ENCODE measurements at places on chromosomes 4 and X.

DNA sequence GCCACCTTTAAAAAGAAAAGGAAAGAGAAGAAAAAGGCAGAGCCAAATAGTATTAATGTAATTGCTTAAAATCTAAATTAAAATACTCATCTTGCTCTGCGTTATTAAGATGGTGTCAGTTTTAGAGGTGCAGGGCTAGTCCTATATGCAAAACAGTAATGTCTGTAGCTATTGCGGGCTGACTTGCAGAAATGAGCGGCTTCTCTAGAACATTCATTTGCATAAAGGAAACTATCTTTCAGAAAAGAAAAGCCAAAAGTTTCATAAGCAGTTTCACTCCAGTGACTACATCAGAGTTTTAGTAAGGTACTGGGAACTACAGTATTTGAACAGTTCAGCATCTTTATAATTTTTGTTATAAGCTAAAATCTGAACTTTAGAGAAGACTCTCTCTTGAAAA, 6.0 kb downstream of the SMAD1 start:
- no peak for DNase-seq

DNA sequence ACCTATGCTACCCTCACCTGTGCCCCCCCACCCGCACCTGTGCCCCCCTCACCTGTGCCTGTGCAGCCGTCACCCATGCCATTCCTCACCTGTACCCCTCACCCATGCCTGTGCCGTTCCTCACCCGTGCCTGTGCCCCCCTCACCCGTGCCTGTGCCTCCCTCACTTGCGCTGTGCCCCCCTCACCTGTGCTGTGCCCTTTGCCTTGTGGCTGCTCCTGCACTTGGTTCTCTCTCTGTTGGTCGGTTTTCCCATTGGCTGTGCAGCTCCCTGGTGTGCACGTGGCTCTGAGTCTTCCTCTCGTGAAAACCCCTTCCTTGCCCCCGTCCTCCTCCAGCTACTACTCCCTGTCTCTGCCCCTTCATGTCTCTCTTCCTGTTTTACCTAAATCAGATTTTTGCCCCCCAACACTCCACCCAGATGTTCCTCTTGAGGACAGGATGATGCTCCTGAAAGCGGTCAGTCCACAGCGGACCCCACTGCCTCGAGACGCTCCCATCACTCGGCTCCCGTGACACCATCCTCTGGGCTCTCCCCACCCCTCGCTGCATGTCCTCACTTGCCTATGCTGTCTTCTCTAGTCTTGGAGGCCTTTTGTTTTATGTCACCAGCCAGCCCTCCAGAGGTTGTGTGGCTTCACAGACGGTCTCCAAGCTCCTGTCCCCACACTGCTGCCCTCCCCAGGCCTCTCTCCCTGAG, 6.8 kb downstream of the MAEA start:
- no peak for DNase-seq

- DNase-seq, result no peak
Observed at GRCh38 chrX:8034058-8034457, 106.8 kb upstream of the PNPLA4 start.

DNA sequence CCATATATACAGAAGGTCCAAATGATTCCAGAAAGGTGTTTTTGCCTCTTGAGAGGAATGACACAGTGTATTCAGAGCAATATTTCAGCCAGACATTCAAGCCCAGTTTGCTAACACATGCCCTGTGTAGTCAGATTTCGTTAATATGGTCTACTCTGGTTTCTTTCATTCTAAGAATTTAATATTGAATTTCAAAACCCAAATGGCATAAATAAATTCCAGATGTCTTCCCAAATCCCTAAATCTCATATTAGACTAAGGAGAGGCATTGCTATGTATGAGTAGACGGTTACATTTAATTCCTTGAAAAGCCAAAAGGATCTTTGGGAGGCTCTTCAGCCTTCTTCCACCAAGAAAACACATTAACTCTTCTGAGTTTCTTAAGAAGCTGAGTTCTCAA, 66.3 kb upstream of the C1QTNF7 start:
- no peak for DNase-seq

- no peak for DNase-seq
Observed at GRCh38 chr4:52552778-52553177, 106.3 kb downstream of the USP46 start.

DNA sequence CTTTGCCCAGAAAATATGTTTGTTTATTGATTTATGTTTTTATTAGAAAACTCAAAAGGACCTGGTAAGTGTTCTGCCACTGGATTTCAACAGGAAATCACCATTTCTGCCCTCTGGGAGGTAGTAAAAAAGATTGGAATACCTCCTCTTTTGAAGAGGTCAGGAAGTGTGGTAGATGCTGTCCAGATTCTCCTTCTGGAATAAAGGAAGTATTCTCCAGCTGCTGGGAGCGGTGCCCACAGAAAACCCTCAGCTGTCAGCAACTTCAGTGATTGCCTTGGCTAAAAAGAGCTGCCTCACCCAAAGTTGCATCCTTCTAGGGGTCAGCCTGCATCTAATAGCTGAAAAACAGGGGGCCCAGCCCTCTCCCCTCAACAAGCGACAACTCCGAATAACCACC, 13.8 kb upstream of the ZNF674 start:
- DNase-seq, result no peak

- DNase-seq, result no peak
Observed at GRCh38 chr4:142350871-142351270, 495.2 kb downstream of the INPP4B start.

DNA sequence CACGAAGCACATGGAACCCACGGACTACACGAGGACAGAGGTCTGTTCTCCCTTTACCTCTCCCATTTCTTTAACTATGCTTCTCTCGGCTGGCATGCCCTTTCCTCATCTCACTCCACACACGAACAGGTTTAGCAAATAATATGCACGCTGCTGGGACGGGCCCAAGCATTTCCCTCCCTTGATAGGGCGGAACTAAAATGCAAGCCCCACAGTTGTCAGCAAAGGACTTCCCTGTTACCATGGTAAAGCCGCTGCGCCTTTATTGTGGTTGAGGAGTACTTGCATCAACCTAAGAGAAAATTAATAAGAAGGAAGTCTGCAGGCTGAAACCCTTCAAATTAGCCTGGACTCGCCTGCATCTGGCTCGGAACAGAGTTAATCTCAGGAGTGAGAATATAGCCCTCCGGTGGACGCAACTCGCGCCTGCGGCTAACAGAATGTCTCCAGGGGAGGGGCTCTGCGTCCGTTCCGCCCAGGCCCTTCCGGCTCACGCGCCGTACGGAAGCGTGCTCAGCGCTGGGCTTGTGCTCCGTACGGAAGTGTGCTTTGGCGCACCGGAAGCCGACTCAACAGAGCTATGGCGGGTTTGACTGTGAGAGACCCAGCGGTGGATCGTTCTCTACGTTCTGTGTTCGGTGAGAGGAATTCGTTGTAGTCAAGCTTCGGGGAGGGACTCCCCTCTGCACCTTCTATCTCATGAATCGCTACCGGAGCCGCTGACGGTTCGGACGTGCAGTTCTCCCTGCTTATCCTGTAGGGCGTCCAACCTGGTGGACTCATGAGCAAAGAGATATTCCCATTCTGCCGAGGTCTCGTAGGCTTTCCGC, at the start of gene CSTF2:
Gene CSTF2 (plus strand): TSS at position 555 of the 830 bp plus-strand sequence. CDS start 26 bp downstream, at position 581.
- peak; percentile 85 for DNase-seq

GRCh38 chrX:72392816-72393800, 87.4 kb upstream of the CITED1 start:
- no peak for DNase-seq

- no peak for DNase-seq
Observed at GRCh38 chr4:7435471-7436061, 836 bp upstream of the PSAPL1 start.

DNA sequence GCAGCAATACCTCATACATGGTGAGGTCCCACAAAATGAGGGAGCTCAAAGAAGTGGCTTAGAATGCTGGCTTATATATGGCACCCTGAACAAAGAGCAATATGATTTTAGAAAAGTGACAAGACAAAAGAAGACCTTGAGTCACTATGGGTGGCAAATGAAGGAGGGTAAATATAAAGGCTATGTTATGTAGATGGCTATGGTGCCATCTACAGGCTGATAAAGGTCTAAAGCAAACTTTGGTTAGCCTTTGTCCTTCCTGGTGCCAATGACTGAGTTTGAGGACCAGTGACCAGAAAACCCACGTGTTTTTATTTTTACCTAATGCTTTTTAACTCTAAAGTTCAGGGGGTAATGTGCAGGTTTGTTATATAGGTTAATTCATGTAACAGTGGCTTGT, 151.8 kb downstream of the CCNG2 start:
- no peak for DNase-seq

DNA sequence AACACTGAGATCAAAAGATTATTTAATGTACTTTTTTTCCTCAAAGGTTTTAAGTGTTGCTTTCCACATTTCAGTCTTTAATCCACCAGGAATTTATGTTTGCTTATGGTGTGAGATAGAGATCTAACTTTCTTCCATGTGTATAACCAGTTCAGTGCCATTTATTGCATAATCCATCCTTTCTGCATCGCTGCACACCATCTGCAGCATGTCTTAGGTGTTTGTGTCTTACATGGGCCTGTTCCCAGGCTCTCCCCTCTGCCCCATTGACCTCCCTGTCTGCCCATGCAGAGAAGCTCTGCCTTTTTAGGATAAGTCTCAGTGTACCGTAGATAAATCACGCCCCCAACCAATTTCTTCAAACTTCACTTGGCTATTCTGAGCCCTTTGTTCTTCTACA, 30.3 kb downstream of the NSDHL start:
- DNase-seq, result no peak

- DNase-seq, result no peak
Observed at GRCh38 chr4:122341886-122342285, 36.9 kb upstream of the ADAD1 start.

DNA sequence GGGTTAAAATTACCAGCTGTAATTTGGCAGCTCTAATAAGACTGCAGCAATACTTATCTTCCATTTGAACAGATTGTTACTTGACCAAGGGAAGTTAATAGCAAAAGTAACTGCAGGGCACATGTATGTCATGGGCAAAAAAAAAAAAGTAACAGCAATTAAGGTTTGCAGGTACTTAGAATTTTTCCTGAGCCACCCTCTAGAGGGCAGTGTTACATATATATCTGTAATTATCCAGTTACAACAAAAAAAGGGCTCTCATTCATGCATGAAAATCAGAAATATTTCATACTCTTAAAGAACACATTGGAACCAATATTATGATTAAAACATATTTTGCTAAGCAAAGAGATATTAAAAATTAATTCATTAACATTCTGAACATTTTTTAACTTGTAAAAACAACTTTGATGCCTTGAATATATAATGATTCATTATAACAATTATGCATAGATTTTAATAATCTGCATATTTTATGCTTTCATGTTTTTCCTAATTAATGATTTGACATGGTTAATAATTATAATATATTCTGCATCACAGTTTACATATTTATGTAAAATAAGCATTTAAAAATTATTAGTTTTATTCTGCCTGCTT, 25.1 kb downstream of the XIAP start:
- peak; percentile 48 for DNase-seq

GRCh38 chr4:7747566-7747965, 192.1 kb downstream of the AFAP1 start:
- no peak for DNase-seq

DNA sequence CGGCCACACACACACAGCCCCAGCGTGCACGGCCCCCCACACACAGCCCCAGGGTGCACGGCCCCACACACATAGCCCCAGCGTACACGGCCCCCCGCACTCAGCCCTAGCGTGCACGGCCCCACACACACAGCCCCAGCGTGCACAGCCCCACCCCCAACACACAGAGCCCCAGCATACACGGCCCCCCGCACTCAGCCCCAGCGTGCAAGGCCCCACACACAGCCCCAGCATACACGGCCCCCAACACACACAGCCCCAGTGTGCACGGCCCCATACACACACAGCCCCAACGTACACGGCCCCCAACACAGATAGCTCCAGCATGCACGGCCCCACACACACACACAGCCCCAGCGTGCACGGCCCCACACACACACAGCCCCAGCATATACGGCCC, 17.6 kb downstream of the GAK start:
- no peak for DNase-seq

DNA sequence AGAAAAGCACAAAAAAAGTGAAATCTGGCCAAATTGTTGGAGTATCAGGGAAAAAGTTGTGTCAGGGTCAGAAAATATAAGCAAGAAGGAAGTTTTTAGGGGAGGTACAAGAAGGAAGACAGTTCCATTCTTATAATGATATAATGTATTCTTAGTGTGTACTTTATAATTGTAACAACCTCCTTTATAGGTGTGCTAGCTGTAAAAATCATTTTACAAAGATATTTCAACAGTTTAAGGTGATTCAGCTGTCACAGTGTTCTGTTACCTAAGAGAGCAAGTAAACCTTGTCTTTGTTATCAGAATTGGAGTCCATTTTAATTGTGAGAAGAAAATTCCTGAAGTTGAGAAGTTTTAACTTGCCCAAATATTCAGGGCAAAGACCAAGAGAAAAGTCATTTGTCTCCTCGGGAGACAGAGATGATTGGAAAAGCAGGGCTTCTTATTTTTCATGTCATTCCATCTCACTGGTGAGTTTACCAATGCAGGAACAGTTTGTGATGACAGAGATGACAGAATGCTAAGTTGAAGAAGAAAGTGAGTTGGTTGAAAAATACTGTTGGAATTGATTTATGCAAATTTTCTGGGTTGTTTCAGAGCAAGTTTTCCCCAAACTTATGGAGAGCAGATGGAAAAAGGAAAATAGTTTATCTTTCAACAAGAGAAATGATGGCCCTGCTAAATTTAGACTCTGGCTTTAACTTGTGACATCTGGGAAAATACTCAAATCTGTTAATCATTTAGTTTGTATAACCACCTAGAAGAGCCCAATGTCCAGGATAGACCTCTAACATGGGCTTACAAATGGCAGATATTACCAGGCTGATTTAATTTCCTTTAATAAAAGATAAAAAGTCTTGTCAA, 14.8 kb downstream of the INTS6L start:
- no peak for DNase-seq

DNA sequence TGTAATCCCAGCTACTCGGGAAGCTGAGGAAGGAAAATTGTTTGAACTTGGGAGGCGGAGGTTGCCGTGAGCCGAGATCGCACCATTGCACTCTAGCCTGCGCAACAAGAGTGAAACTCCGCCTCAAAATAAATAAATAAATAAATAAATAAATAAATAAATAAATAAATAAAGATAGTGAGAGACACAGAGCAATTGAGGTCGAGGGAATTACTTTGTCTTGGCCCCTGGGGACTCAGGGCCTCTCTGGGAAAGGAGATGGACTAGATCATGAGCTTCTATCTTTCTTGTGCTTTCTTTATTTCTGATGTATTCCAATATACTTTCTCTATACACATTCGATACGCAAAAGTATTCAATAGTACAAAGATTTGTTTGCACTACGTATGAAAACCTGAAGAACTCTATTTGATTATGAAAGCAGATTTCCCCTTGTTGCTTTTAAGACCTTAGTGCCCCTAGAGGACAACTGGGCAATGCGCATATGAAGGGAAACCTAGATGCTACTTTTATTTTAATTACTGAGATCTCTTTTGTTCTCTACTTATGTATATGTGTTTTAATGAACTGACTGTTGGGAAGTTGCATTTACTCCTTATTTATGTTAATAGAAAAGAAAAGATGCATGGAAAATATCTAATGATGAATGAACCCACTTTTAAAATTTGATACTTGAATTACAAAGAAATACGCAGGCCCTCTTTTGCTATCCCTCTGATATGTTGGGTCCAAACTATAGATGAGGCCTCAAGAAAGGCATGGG, 12.8 kb upstream of the ELOVL6 start:
- DNase-seq, result peak; percentile 49
